HFFc6 (cell line): ENCODE measurements at places on chromosomes 3 and 15.

GRCh38 chr15:59691194-59691805 lies 2.2 kb upstream of the BNIP2 start:
- DNase-seq, result peak; percentile 34

DNA sequence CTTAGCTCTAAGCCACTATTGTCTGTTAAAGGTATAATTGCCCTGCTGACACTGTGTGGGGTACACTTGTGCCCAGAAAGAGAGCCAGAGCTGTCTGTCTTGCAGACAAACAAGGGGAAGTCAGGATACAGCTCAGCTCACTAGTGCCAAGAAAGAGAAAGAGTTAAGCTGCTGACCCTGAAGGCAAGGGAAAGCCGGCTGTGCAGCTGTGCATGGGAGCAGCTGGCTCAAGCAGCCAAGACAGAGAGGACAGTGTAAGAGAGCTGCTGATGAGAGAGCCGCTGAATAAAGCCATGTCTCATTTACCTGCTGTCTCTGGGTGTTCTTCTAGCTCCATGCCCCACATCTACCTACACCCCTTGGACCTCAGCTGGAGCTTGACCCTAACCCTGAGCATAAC lies 428.1 kb upstream of the NAALADL2 start:
- no peak for DNase-seq

GRCh38 chr3:177498037-177498857 lies 301.0 kb upstream of the TBL1XR1 start:
- no peak for DNase-seq

GRCh38 chr15:63490345-63491034 lies 13.9 kb upstream of the USP3 start:
- no peak for DNase-seq

DNA sequence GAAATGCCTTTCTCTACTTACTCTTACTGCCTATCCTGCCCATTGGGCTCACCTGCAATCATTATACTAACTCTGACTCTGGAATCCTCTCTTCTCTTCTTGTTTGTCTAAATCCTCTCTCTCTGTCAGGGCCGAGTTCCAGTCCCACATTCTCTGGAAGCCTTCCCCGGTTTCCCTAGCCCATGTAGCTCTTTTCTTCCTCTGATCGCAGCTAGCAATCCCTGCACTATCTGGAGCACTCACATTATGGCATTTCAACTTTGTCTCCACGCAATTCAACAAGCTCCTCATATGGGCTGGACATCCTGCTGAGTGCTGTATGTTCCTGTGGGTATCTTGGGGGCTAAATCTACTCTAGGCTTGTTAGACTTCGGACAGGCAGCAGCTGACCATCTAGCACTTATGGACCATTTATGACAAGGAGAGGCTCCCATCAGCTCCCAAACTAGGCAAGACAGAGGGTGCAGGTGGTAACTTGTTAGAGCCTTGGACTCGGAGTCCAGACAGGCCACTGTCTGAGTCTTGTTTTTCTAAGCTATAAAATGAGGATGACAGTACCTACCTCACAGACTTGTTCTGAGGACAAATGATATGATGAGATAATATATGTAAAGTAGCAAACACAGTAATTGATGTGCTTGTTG lies 58.3 kb downstream of the EPHB3 start:
- no peak for DNase-seq

DNA sequence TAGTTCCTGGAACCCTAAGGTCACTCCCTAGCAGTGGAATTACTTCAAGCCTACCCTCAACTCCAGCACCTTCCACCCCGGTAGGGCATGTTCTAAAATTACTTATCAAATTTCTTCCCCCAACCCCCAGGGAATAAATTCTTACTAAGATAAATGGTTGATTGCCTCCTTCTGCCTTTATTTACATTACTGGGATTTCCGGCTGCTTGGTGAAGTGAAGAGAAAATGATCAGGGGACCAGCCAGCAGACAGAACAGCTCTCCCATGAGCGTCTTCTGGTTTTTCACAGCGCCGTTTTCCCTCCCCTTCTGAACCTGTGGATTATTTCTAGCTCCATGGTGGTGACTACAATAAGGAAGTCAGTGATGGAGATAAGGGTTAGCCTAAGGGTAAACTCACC lies 521.5 kb upstream of the PPP2R3A start:
- DNase-seq, result no peak

DNA sequence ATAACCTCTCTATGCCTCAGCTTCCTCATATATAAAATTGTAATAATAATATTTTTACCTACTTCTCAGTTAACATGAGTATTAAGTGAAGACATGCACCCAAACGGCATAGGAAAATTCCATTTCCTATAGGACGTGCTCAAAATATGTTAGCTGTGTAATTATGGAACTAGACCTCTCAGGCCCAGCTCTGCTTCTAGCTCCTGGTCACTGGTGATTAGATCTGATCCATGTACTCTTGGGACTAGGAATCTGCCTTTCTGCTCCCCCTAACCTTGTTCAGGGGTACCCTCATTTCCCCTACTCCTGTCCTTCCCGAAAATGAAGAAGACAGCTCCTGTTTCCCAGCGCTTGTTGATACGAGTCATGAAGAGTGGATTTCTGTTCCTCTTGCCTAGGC lies 29.6 kb downstream of the TF start:
- no peak for DNase-seq

GRCh38 chr3:30407651-30408050 lies 198.8 kb upstream of the TGFBR2 start:
- no peak for DNase-seq

DNA sequence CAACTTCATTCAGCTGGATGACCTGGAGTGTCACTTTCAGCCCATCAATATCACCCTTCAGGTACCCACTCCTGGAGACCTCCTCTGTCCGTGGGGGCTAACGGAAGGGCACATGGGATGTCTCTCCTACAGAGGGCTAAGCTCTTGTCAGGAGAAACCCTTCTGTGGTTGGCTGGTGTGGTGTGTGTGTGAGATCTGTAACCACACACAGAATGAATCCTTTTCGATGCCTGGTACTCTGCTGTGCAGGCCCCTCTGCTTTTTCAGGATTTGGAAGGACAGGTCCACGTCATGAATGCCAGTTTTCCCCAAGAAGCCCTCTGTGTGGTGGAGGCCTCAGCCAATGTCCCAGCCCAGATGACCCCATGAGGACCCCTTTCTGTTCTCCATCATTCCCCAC lies 117.7 kb upstream of the CTDSPL start:
- DNase-seq, result no peak

GRCh38 chr3:109224333-109224732 lies 87.8 kb downstream of the C3orf85 start:
- no peak for DNase-seq

- no peak for DNase-seq
These were observed 52.2 kb downstream of the ABHD5 start for GRCh38 chr3:43742920-43743319.

GRCh38 chr3:148077318-148077923 lies 620.3 kb upstream of the AGTR1 start:
- DNase-seq, result peak; percentile 31

GRCh38 chr3:195062866-195063540 lies 208.0 kb downstream of the XXYLT1 start:
- no peak for DNase-seq

GRCh38 chr15:41789236-41789635 lies 15.0 kb downstream of the MAPKBP1 start:
- DNase-seq, result no peak

DNA sequence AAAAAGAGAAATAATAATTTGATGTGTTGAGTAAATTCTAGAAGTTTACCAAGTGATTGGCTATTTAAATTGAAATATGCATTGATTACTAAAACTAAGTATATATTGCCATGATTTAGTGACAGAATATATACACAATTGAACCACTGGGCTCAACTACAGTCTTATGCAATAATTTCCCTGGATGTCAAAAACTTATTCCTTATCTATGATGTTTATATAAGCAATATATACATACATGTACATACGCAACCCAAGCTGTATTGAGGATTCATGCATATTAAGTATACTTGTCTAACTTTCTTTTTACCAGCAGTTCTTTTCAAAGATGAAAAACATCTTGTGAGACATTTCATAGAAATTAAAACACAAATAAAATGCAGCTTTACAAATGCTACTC lies 165.8 kb downstream of the ZIC4 start:
- no peak for DNase-seq

DNA sequence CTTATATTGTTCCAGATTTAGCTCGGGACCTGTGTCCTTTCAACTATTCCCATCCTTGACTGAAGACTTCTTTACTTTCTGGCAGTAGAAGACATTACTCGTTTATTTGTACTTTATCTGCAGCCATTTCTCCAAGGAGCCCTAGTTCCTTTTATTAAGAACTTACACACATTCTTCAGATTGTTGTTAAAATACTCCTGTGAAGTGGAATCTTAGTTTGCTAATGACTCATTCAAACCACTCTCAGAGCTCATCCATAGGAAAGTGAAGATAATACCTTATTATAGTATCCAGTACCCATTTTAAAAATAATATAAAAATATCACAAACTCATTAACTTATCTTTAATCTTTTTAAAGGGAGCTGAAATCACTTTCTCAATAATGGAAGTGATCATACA lies 63.5 kb downstream of the C3orf70 start:
- DNase-seq, result peak; percentile 37

DNA sequence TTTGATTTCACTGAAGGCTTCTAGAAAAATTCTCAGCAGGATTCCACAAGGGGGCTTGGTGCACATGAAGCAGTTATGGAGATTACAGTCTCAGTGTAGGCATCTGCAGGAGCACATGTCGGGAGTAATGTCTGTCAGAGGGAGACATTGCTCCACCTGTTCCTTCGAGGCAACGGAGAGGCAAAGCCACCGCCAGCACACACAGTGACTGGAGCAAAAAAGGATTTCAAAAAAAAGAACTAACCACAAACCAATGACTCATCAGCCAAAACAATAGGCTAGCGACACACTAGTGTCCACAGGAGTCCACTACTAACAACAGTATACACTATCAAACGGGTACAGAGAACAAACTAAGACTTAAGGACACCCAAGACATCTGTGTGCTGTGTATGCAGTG lies 68.9 kb downstream of the NPTN start:
- peak; percentile 55 for DNase-seq

GRCh38 chr3:193124861-193125260 lies 116.2 kb upstream of the PLAAT1 start:
- no peak for DNase-seq

- DNase-seq, result peak; percentile 39
These were observed 40.1 kb upstream of the MTMR10 start for GRCh38 chr15:31031471-31032067.

DNA sequence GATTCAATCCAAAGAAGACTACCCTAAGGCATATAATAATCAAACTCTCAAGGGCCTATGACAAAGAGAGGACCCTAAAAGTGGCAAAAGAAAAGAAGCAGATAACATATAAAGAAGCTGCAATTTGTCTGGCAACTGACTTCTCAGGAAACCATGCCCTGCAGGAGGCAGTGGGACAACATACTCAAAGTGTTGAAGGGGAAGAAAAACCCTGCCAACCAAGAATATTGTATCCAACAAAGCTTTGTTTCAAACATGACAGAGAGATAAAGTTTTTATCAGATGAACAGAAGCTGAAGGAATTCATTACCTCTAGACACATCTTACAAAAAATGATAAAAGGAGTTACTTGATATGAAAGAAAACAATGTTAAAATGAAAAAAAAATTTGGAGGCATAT lies 167.1 kb downstream of the VPS13C start:
- no peak for DNase-seq

DNA sequence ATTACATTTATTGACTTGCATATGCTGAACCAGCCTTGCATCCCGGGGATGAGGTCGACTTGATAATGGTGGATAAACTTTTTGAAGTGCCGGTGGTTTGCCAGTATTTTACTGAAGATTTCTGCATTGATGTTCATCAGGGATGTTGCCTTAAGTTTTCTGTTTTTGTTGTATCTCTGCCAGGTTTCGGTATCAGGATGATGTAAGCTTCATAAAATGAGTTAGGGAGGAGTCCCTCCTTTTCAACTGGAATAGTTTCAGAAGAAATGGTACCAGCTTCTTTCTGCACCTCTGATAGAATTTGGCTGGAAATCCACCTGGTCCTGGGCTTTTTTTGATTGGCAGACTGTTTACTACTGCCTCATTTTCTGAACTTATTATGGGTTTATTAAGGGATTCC lies 250.8 kb downstream of the TBC1D5 start:
- DNase-seq, result peak; percentile 56
